Muscle of leg (tissue), 16 donors: ENCODE measurements at places on chromosomes 3 and 15. TPM values are rescaled to one million over a fixed set of nuclear protein-coding genes. Genes with fewer than 3 reads are reported as not detected.

GRCh38 chr3:23387286-23387918 lies 184.3 kb downstream of the UBE2E2 start:
- H3K4me1 ChIP-seq: no peaks in the 10 kb centered on the region
- DNase-seq: no peak
- H3K27me3 ChIP-seq: no peaks in the 10 kb centered on the region
- no peak overlapping the region for H3K4me3 ChIP-seq
- no peak overlapping the region for H3K27ac ChIP-seq

DNA sequence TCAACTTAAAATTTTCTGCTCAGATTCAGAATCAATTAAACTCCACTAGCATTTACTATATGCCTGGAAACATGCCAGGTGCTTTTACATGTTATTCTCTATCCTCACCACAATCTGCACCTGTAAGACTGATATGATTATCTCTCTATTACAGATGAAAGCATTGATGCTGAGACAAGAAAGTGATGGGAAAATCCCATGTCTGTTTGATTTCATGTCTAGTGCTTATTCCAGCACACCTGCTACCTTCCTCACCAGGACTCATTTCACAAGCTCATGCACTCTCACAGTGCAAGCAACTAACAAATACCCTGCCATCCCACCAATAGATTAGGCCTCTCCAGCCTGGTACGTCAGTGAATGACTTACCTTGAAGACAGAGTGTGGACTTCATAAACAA lies 25.0 kb upstream of the BCL6 start:
- no peak for DNase-seq
- H3K27me3 ChIP-seq: no peaks in the 10 kb centered on the region
- H3K4me3 ChIP-seq: no peak overlapping the region
- no peaks in the 10 kb centered on the region for H3K4me1 ChIP-seq
- no peak overlapping the region for H3K27ac ChIP-seq
- H3K36me3 ChIP-seq: no peaks in the 10 kb centered on the region

DNA sequence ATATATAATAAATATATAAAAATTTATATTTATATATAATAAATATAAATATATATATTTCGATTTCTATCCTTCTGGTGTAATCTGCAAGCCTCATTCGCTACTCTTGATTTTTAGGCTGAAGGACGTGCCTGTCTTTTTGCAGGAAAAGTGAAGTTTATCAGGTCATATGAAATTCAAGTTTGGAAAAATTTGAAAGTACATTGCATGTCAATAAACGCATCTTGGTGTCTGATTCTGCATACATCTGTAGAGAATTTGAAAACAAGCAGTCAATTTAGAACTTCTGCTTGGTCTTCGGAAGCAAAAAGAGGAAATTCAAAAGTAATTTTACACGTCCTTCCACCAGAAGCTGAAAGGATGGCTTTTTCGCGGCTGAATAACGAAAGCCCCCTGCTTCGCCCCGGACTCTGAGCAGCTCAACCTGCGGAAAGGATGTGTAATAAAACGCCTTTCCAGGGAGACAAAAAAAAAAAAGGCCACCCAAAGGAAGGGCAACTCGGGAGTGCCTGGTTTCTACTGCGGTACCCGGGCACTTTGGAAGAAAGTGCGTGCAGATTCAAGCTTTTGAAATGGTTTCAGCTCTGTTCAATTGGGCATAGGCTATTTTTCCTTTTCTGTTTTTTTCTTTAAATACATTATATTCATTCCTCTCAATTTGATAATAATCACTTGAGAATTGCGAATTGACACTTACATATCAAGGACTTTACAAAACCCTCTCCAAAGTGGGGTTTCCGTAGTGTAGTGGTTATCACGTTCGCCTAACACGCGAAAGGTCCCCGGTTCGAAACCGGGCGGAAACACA lies 1.5 kb upstream of the MYNN start:
- peaks cover 8% of the 10 kb centered on the region for H3K36me3 ChIP-seq
- H3K27me3 ChIP-seq: no peaks in the 10 kb centered on the region
- H3K4me1 ChIP-seq: peaks cover 5% of the 10 kb centered on the region
- peak; percentile 94 for DNase-seq
- peak overlapping the region; percentile 99 for H3K27ac ChIP-seq
- H3K4me3 ChIP-seq: peak overlapping the region; percentile 96

- peak overlapping the region; percentile 81 for H3K27ac ChIP-seq
- peak; percentile 82 for DNase-seq
- no peak overlapping the region for H3K4me3 ChIP-seq
- H3K27me3 ChIP-seq: peaks cover 3% of the 10 kb centered on the region
- H3K36me3 ChIP-seq: no peaks in the 10 kb centered on the region
Measured at GRCh38 chr15:90557186-90558084, 27.7 kb downstream of the CRTC3 start.

- DNase-seq: no peak
- no peak overlapping the region for H3K4me3 ChIP-seq
- H3K36me3 ChIP-seq: no peaks in the 10 kb centered on the region
- H3K27ac ChIP-seq: no peak overlapping the region
- no peaks in the 10 kb centered on the region for H3K27me3 ChIP-seq
- H3K4me1 ChIP-seq: peaks cover 3% of the 10 kb centered on the region
Measured at GRCh38 chr15:72135719-72136118, 17.5 kb downstream of the SENP8 start.

GRCh38 chr15:63987796-63988378 lies 58.4 kb downstream of the DAPK2 start:
- H3K36me3 ChIP-seq: no peaks in the 10 kb centered on the region
- H3K4me3 ChIP-seq: no peak overlapping the region
- DNase-seq: no peak
- H3K27ac ChIP-seq: no peak overlapping the region
- no peaks in the 10 kb centered on the region for H3K27me3 ChIP-seq

GRCh38 chr3:14562121-14562890 lies 22.2 kb upstream of the GRIP2 start:
- no peak for DNase-seq
- H3K4me1 ChIP-seq: peaks cover 5% of the 10 kb centered on the region
- H3K27me3 ChIP-seq: peaks cover 54% of the 10 kb centered on the region
- no peak overlapping the region for H3K27ac ChIP-seq
- H3K36me3 ChIP-seq: no peaks in the 10 kb centered on the region
- H3K4me3 ChIP-seq: no peak overlapping the region

DNA sequence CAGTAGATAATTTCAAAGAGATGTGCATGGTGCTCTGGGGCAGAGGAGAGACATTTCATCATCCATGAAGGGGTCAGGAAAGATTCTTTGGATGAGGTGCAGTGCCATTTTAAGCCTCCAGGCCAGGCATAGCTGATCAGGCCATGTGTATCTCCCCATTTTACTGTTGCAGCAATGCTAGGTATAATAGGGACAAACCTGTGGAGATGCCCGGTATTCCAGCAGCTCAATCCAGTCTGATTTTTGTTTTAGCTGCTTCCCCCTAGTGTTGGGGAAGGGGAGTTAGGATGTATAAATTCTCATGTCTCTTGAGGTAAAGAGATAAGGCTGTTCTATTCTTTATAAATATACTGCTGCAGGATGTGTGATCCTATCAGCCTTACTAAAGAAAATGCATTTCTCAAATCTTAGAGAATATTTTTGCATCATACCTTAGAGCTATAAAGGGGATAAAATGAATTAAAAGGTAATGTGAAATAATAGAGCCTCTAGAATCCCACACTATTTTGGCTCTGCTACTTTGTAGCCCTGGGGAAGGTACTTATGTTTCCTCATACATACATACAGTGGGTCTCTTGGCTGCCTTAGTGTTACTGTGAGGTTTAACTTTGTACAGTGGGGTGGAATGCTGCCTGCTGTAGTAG lies 5.2 kb downstream of the CDV3 start:
- H3K27me3 ChIP-seq: no peaks in the 10 kb centered on the region
- peaks cover 40% of the 10 kb centered on the region for H3K36me3 ChIP-seq
- DNase-seq: peak; percentile 39
- H3K27ac ChIP-seq: no peak overlapping the region

DNA sequence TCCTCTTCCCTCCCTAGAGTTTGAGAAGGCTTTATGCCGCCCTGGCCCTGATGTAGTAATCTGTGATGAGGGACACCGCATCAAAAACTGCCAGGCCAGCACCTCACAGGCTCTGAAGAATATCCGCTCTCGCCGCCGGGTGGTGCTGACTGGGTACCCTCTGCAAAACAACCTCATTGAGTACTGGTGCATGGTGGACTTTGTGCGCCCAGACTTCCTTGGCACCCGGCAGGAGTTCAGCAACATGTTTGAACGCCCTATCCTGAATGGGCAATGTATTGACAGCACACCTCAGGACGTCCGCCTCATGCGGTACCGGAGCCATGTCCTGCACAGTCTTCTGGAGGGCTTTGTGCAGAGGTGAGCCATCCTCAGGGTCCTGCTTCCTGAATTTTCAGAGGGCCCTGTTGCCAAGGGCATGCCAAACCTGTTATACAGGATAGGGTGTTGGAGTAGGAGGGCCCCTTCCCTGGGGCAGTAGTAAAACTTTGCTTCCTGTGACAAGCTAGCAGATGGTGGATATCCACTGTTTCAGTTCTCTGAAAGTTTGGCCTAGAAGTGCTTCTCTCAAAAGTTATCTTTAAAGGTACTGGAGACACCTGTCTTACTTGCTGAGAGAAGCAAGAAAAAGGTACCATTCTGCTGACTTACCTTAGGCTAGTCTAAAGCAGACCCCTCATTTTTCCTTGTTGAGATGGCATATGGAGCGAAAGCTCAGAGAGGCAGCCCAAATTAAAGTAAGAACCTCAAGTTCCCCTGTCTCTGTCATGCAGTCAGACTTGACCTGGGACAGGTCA lies 33.7 kb upstream of the TEX264 start:
- H3K36me3 ChIP-seq: peaks cover 53% of the 10 kb centered on the region
- H3K4me1 ChIP-seq: no peaks in the 10 kb centered on the region
- H3K27ac ChIP-seq: no peak overlapping the region
- H3K27me3 ChIP-seq: no peaks in the 10 kb centered on the region
- H3K4me3 ChIP-seq: no peak overlapping the region

GRCh38 chr15:79680720-79681119 lies 216.1 kb downstream of the MTHFS start:
- no peak overlapping the region for H3K4me3 ChIP-seq
- peaks cover 5% of the 10 kb centered on the region for H3K4me1 ChIP-seq
- peaks cover 11% of the 10 kb centered on the region for H3K27me3 ChIP-seq
- H3K36me3 ChIP-seq: no peaks in the 10 kb centered on the region
- H3K27ac ChIP-seq: no peak overlapping the region
- DNase-seq: no peak

- H3K4me1 ChIP-seq: peaks cover 26% of the 10 kb centered on the region
- no peak for DNase-seq
- H3K4me3 ChIP-seq: no peak overlapping the region
- H3K27ac ChIP-seq: no peak overlapping the region
Measured at GRCh38 chr3:126749931-126750755, 46.1 kb downstream of the CHCHD6 start.

- no peaks in the 10 kb centered on the region for H3K27me3 ChIP-seq
Measured at GRCh38 chr3:141669434-141669833, 68.7 kb upstream of the RNF7 start.

GRCh38 chr3:106034313-106034712 lies 165.5 kb upstream of the CBLB start:
- H3K27ac ChIP-seq: no peak overlapping the region
- no peaks in the 10 kb centered on the region for H3K27me3 ChIP-seq
- no peak for DNase-seq
- no peak overlapping the region for H3K4me3 ChIP-seq
- H3K36me3 ChIP-seq: no peaks in the 10 kb centered on the region

DNA sequence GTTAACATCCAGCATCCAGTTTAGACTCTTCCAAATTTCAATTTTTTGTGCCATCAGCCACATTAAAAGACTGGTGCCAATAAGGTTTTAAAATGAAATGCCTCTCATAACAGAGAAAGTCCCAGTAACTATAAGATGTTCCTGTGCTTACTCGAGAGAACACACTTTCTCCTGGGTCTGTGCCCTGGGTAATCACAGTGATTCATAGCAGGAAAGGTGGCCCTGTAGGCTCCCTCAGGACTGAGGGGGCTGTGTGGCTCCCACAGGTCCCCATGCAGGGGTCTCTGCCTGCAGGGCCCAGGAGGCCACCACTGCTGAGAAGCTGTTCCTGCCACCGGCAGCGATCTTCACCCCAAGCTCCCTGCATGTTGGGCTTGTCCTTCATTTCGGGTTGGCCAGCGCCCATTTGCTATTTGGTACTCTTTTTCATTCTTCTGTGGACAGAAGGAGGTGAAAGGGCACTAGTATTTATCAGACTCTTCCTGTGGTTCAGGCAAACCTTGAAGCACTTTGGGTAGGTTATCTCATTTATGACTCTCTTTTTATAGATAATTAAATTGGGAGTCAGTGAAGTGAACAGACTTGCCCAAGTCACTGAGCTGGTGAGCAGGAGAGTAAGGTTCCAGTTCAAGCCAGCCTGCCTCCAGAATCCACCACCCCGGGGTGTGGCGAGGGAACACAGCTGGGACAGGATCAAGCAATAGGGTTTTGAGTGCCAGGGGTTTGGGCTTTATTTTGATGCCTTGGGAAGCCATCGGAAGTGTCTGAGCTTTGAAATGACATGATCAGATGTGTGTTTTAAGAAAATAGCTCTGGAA lies 44.2 kb upstream of the PLXNA1 start:
- H3K4me1 ChIP-seq: peaks cover 16% of the 10 kb centered on the region
- DNase-seq: no peak
- no peaks in the 10 kb centered on the region for H3K36me3 ChIP-seq
- H3K27me3 ChIP-seq: peaks cover 9% of the 10 kb centered on the region
- peak overlapping the region; percentile 31 for H3K27ac ChIP-seq

DNA sequence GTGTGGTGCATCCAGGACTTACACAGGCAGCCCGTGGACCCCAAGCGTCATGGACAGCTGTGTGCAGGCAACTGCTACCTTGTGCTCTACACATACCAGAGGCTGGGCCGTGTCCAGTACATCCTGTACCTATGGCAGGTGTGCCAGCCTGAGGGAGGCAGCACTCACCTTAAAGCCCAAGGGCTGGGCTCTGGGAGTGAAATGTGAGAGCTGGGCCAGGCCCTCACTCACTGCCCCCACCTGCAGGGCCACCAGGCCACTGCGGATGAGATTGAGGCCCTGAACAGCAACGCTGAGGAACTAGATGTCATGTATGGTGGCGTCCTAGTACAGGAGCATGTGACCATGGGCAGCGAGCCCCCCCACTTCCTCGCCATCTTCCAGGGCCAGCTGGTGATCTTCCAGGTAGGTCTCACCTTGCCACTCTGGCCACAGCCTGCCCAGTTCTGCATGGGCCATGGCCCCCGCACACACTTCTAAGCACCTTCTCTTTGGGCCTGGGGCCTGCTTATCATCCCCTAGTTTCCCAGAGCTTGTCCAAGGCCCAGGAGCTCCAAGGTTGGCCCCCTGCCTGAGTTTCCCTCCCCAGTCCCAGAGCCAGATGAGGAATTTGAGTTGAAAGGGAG lies 11.0 kb downstream of the VILL start:
- H3K27ac ChIP-seq: no peak overlapping the region
- H3K27me3 ChIP-seq: no peaks in the 10 kb centered on the region
- no peak overlapping the region for H3K4me3 ChIP-seq
- peaks cover 21% of the 10 kb centered on the region for H3K4me1 ChIP-seq
- peaks cover 51% of the 10 kb centered on the region for H3K36me3 ChIP-seq

DNA sequence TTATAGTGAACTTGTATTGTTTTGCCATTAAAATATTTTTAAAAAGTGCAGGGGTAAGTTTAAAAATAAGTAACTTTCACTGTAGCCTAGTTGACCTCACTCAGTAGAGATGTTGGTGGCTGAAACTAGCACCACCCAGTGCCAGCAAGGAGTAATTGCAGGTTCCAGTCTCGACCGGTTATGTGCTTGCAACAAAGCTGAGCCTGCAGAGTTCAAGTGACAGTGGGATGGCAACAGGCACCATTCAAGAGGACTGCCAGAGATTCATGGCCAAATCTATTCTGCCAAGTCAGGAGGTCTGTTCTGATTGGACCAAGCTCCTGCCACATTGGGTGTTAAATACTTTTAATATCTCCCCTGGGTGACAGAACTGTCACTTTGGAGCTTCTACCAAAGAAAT lies 2.7 kb downstream of the ADAMTS7 start:
- H3K27me3 ChIP-seq: peaks cover 22% of the 10 kb centered on the region
- DNase-seq: no peak
- no peak overlapping the region for H3K27ac ChIP-seq

Gene LMAN1L
- polyA plus RNA-seq: 0.22 TPM

Gene TP63
- 9.6 TPM for polyA plus RNA-seq

Gene ANKRD34C
- not detected for polyA plus RNA-seq

Gene MRAS
- 61.3 TPM for polyA plus RNA-seq

Gene ANKUB1
- polyA plus RNA-seq: not detected

Gene FANCD2OS
- polyA plus RNA-seq: 0.16 TPM
